ENCODE measurements at places on chromosomes 1 and 21.

GRCh38 chr1:7473223-7474142, 297.6 kb upstream of the VAMP3 start:
- DNase-seq = no peak

GRCh38 chr1:15213341-15213821, 33.6 kb upstream of the FHAD1 start:
- DNase-seq = peak; percentile 64

DNA sequence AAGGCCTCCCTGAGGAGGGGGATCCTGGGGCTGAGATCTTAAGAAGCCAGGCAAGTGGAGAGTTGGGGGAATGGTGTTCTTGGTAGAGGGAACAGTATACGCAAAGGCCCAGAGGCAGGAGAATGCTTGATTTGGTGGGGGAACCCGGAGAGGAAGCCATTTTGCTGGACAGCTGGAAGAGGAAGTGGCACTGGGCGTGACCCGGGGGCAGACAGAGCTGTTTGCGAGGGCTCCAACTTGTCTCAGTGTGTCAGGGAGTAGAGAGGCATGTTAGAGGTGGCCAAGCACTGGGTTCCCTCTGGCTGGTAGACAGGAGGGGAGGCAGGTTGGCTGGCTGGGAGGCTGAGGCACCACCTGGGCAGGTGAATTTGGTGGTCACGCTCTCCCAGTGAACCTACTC, 96.3 kb upstream of the ACTL8 start:
- no peak for DNase-seq

DNA sequence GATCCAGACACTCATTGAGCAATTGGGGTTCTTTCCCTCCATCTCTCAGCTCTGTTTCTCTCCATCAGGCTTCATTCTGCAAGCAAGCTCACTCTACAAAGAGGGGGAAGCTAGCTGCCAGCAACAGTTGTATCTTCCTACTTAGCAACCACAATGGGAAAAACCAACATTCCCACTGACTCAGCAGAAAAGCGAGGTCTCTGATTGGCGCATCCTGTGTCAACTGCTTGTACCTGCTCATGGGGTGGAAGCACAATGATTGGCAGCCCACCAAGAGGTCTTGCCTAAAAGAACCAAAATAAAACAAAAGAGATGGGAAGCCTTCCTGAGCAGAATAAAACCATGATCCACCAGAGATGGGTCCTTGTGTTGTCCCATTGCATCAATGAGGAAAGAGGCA, 4.0 kb upstream of the CDA start:
- peak; percentile 24 for DNase-seq

- DNase-seq = no peak
Measured at GRCh38 chr1:103945774-103946173, 196.1 kb downstream of the AMY1C start.

DNA sequence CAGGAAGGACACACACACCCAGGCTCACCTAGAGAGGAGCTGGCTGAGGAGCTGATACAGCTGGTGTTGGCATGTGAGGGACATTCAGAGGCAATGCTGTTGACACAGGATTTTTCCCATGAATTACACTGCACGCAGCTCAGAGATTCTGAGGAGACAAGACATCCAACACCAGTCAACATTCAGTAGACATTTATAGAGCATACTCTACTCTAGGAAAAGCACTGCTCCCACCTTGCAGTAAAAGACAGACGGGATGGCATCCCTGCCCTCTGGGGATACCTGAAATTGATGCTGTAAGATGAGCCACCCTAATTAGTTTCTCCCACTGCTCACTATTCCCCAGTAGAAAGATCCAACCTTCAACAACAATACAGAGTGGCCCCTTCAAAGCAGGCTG, 5.1 kb downstream of the LYPD8 start:
- DNase-seq = no peak
